ENCODE measurements at places on chromosomes 7 and 10. TPM values are rescaled to one million over a fixed set of nuclear protein-coding genes. Genes with fewer than 3 reads are reported as not detected.

Gene DLG5
- total RNA-seq = 192 TPM

Gene PDGFA
- total RNA-seq = 19.8 TPM

Gene SPDYE6
- total RNA-seq = not detected

Gene ATOH7
- not detected for total RNA-seq

- no peak for DNase-seq
These were observed 10.4 kb upstream of the IL15RA start for GRCh38 chr10:5987747-5988146.

GRCh38 chr10:131975003-131975402, 6.7 kb downstream of the BNIP3 start:
- no peak for DNase-seq

DNA sequence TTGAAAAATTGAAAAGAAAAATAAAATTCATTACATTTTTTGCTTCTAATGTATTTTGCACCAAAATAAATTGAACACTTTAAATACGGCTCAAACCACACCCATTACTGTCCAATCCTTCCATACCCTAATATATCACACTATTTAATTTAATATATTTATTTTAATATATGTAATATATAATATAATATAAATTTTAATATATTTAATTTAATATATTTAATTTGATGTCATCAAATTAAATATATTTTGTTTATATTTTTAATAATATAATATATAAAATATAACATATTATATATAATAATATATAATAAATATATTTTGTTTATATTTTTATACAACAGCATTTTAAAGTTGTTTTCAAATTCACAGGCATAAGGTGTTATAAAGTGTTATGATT, 15.7 kb upstream of the POU6F2 start:
- no peak for DNase-seq

GRCh38 chr10:50536617-50537240, 87.0 kb downstream of the SGMS1 start:
- no peak for DNase-seq

- DNase-seq = no peak
These were observed 364.1 kb downstream of the RPS24 start for GRCh38 chr10:78397786-78398185.

GRCh38 chr10:8279598-8279997, 225.1 kb downstream of the GATA3 start:
- DNase-seq = no peak

- DNase-seq = no peak
These were observed 109.5 kb downstream of the PARD3 start for GRCh38 chr10:34705563-34705962.

- no peak for DNase-seq
These were observed 123.8 kb upstream of the RHOBTB1 start for GRCh38 chr10:61067671-61068336.

- no peak for DNase-seq
These were observed 201.2 kb downstream of the SNX10 start for GRCh38 chr7:26492816-26493215.

GRCh38 chr7:80053124-80053523, 81.5 kb upstream of the GNAI1 start:
- DNase-seq = no peak

GRCh38 chr10:101441541-101442455, 87.8 kb downstream of the BTRC start:
- DNase-seq = no peak

- DNase-seq = no peak
These were observed 881.0 kb upstream of the LRRN3 start for GRCh38 chr7:110209884-110210283.

DNA sequence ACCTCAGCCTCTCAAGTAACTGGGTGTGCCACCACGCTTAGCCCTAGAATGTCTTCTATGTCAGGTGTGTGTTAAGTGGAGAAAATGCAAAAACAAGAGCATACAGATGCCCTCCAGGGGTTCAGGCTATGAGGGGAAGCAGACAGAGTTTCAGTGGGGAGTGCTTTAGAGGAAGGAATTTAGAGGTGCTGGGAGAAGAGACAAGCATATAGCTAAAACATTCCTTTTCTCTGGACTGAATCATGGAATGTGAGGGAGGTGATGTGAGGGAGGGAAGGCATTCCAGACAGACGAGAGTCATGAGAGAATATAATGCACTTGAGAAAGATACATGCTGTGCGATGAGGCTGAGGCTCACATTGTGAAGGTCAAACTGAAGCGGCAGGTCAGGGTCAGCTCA, 6.6 kb upstream of the ZNF786 start:
- DNase-seq = no peak

Gene SPDYE1
- not detected for total RNA-seq

DNA sequence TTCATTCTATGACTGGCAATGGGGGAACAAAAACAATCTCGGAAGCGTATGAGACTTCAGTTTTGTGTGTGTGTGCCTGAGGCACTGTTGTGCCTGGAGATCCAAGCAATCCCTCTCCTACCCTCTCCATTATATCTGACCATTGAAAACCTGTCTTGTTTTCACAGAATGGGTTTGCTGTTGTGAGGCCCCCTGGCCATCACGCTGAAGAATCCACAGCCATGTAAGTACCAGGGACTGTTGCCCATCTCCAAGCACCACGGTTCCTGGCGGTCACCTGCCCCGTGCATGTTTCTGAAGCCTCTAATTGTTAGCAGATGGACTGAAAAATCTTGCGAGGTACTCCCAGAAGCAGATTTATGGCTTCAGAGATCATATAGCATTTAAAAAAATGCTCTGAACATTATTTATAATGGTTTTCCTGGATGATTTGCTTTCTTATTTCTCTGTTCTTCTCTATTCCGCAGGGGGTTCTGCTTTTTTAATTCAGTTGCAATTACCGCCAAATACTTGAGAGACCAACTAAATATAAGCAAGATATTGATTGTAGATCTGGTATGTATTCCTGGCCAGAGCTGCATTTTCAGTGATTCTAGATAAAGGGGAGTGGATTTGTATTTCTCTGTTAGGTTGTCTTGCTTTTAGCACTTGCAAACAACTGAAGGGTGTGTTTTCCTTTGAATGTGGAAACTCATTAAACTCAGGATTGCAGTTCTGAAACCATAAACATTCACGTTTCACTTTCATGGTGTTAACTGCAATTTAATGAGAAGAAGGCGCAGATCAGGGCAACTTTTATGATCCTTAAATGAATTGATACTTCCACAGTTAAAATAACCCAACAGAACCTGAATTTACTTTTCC, 288.2 kb downstream of the TWIST1 start:
- DNase-seq = no peak

Gene SFMBT2
- total RNA-seq = 3.5 TPM

DNA sequence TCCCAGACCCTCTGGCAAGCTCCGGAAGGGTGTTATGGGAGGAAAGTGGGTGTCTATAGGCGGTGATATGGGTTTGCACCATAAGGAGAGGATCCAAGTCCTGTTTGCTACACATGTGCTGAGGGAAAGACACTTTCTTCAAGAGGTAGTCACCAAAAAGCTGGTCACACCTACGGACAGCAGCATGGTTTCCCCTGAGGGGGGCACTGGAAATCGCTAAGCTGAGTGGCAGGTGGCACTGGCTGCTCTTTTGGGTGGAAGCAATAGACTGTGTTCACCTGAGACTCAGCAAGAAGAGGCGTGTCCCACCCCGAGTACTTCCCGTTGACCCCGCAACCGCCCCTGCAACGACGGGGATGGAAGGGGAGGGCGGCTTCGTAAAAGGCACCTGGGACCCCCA, 1.8 kb upstream of the FOXI2 start:
- DNase-seq = no peak

DNA sequence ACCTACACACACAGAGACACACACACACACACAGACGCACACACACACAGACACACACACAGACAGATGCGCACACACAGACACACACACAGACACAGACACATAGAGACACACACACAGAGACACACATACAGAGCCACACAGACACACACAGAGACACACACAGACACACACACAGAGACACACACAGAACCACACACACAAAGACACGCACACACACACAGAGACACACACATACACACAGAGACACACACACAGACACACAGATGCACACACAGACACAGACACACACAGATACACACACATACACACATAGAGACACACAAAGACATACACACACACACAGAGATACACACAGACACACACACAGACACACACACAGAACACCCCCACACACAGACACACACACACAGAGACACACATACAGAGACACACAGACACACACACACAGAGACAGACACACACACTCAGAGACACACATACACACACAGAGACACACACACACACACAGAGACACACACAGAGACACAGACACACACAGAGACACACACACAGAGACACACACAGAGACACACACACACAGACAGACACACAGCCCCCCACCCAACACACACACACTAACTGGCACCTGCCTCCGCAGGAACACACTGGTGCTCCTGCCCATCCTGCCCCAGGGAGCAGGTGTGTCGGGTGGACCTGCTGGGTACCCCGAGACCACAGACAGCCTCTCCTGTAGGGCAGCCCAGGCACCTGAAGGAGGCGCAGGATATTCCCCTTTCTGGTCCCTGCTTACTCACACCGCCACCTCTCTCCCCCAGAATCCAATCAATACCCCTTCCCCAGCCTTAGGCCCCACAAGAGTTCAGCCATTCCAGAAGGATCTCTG, 5.4 kb upstream of the FZD9 start:
- DNase-seq = no peak

DNA sequence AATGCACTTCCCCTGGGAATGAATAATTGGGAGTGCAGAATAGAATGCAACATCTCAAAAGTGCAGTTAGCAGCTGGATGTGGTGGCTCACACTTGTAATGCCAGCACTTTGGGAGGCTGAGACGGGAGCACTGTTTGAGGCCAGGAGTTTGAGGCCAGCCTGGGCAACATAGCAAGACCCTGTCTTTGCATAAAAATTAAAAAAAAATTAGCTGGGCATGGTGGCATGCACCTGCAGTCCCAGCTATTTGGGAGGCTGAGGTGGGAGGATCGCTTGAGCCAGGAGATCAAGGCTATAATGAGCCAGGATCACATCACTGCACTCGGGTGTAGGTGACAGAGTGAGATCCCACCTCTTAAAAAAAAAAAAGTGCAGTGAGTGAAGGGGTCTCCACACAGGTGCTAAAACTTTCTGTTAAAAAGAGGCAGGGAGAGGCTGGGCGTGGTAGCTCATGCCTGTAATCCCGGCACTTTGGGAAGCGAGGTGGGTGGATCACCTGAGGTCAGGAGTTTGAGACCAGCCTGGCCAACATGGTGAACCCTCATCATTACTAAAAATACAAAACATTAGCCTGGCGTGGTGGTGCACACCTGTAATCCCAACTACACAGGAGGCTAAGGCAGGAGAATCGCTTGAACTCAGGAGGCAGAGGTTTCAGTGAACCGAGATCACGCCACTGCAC, 13.5 kb upstream of the ZMIZ1 start:
- no peak for DNase-seq

Gene AEBP1
- 85.6 TPM for total RNA-seq

GRCh38 chr10:68092512-68092911, 16.8 kb upstream of the MYPN start:
- no peak for DNase-seq

Gene TSPAN12
- 9.2 TPM for total RNA-seq

Data from breast epithelium (tissue), 4 donors.